Body of pancreas (tissue), 4 donors: ENCODE measurements at places on chromosomes 7 and 10. TPM values are rescaled to one million over a fixed set of nuclear protein-coding genes. Genes with fewer than 3 reads are reported as not detected.

Gene HOXA2
- total RNA-seq, result not detected

- no peak overlapping the region for H3K4me3 ChIP-seq
- H3K27ac ChIP-seq, result no peak overlapping the region
- H3K27me3 ChIP-seq, result no peaks in the 10 kb centered on the region
- H3K36me3 ChIP-seq, result no peaks in the 10 kb centered on the region
- DNase-seq, result no peak
These were observed 15.9 kb downstream of the NT5C2 start for GRCh38 chr10:103177123-103177522.

- H3K4me1 ChIP-seq, result peaks cover 17% of the 10 kb centered on the region
- no peak overlapping the region for H3K4me3 ChIP-seq
- no peaks in the 10 kb centered on the region for H3K27me3 ChIP-seq
- DNase-seq, result no peak
- no peaks in the 10 kb centered on the region for H3K36me3 ChIP-seq
These were observed 205.0 kb downstream of the DIP2C start for GRCh38 chr10:484441-484924.

DNA sequence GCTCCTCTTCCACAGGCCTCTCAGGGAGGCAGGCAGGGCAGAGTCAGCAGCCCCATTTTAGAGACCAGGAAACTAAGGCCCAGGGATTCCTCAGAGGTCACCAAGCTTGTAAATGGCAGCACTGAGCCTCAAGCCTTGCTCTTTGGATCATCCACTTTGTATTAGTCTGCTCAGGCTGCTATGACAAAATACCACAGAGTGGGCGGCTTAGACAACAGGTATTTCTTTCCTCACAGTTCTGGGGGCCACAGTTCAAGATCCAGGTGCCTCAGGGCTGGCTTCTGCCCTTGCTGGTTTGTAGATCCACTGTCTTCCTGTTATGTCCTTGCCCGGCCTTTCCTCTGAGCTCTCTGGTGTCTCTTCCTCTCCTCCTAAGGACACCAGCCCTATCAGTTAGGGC, 151.2 kb downstream of the GRK5 start:
- H3K4me3 ChIP-seq, result no peak overlapping the region
- no peak overlapping the region for H3K27ac ChIP-seq
- no peaks in the 10 kb centered on the region for H3K36me3 ChIP-seq
- H3K27me3 ChIP-seq, result no peaks in the 10 kb centered on the region

GRCh38 chr7:33392148-33392547, 262.8 kb downstream of the BBS9 start:
- no peaks in the 10 kb centered on the region for H3K4me1 ChIP-seq
- no peak overlapping the region for H3K27ac ChIP-seq
- peak; percentile 2 for DNase-seq
- H3K27me3 ChIP-seq, result no peaks in the 10 kb centered on the region
- H3K4me3 ChIP-seq, result no peak overlapping the region
- no peaks in the 10 kb centered on the region for H3K36me3 ChIP-seq

DNA sequence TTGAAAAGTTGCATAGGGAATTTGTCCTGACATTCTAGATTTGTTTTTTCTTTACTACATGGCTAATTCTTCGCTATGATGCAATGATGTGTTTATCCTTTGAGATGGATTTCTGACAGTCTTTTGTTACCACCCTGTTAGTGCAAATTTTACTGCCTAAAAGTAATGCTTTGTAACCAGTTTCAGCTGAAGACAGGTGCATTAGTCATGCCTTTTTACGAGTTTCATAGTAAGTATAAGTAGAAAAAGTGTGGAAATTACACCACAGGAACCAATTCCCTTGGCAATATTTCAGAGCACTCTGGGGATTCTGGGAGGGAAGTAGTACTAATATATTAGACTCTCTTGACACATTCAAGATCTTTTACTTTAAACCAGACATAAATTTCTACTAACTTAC, 257.8 kb upstream of the DKK1 start:
- no peaks in the 10 kb centered on the region for H3K36me3 ChIP-seq
- H3K27me3 ChIP-seq, result no peaks in the 10 kb centered on the region
- no peak overlapping the region for H3K4me3 ChIP-seq
- H3K4me1 ChIP-seq, result no peaks in the 10 kb centered on the region
- H3K27ac ChIP-seq, result no peak overlapping the region

- H3K27ac ChIP-seq, result peak overlapping the region; percentile 88
- no peaks in the 10 kb centered on the region for H3K36me3 ChIP-seq
- H3K4me1 ChIP-seq, result peaks cover 69% of the 10 kb centered on the region
- no peak overlapping the region for H3K4me3 ChIP-seq
These were observed 43.4 kb downstream of the SORBS1 start for GRCh38 chr10:95517536-95518454.

DNA sequence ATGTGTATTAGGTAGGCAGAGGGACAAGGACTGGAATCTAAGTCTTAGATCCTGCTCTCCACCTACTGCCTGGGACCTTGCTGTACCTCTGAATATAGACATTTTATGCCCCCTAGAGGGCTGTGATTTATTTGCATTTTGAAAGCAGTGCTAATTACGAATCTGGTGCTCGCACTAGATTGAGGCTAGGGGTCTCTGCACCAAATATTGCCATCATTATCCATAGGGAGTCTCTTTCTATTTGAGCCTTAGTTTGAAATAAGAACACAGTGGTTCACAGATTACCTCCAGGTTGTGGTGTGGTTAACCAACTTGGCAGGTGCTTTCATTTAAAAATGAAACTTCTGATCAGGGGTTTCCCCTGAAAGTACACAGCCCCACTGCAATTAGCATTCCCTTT, 41.8 kb downstream of the CNNM1 start:
- H3K4me1 ChIP-seq, result no peaks in the 10 kb centered on the region
- H3K36me3 ChIP-seq, result no peaks in the 10 kb centered on the region
- H3K27me3 ChIP-seq, result no peaks in the 10 kb centered on the region
- no peak overlapping the region for H3K4me3 ChIP-seq
- H3K27ac ChIP-seq, result no peak overlapping the region

DNA sequence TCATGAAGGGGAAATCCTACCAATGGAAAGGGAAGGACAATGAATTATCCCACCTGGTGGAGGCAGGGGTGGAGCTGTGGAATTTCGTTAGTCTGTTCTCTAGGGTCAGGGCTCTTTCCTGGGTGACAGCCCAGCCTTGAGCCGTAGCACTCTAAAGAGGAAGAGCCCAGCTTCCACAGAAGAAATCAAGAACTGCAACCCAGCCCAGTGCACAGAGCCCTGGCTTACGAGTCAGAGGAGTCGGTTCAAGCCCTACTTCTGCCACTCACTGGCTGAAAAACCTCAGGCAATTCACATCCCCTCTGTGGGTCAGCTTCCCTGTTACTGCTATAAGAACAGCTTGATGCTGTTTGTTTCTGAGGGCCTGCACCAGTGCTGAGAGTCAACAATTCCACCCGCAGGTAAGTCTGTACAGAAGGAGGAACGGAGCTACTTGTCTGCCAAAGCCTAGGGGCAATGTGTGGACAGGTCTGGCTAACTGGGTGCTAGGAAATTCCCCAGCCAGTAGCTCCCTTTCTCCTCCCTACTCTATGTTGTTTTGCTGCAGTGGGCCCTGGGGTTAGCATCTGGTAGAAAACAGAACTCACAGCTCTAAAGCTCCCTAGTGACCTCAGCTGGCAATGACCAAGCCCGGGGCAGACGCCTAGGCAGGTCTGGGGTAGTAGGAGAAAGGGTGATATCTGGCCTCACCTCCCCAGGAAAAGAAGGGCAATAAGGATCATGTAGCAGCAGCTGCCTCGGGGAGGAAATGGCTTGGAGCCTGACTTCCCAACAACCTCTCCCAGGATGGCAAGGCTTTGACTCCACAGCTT, 3.3 kb downstream of the AVPI1 start:
- no peak overlapping the region for H3K4me3 ChIP-seq
- no peaks in the 10 kb centered on the region for H3K27me3 ChIP-seq
- peaks cover 54% of the 10 kb centered on the region for H3K4me1 ChIP-seq
- peak overlapping the region; percentile 73 for H3K27ac ChIP-seq
- DNase-seq, result peak; percentile 54
- H3K36me3 ChIP-seq, result no peaks in the 10 kb centered on the region

GRCh38 chr10:26169466-26169865, 47.1 kb upstream of the GAD2 start:
- DNase-seq, result no peak
- H3K4me3 ChIP-seq, result no peak overlapping the region
- H3K27me3 ChIP-seq, result no peaks in the 10 kb centered on the region
- H3K27ac ChIP-seq, result no peak overlapping the region
- H3K36me3 ChIP-seq, result no peaks in the 10 kb centered on the region
- H3K4me1 ChIP-seq, result no peaks in the 10 kb centered on the region

GRCh38 chr7:156445997-156446761, 194.4 kb upstream of the RNF32 start:
- H3K4me1 ChIP-seq, result no peaks in the 10 kb centered on the region
- H3K4me3 ChIP-seq, result no peak overlapping the region
- H3K27ac ChIP-seq, result no peak overlapping the region
- no peaks in the 10 kb centered on the region for H3K27me3 ChIP-seq

GRCh38 chr10:128281343-128281742, 155.1 kb upstream of the MKI67 start:
- no peaks in the 10 kb centered on the region for H3K27me3 ChIP-seq
- H3K27ac ChIP-seq, result no peak overlapping the region
- no peaks in the 10 kb centered on the region for H3K4me1 ChIP-seq
- no peak overlapping the region for H3K4me3 ChIP-seq
- H3K36me3 ChIP-seq, result no peaks in the 10 kb centered on the region
- DNase-seq, result no peak
